ENCODE measurements at places on chromosomes 3 and 15.
A peak's percentile ranks its signal among the peaks of the same experiment; 100 is the strongest.

GRCh38 chr15:64774037-64774628 lies 1.3 kb downstream of the RBPMS2 start:
- DNase-seq: no peak

- DNase-seq: no peak
Measured at GRCh38 chr3:66904336-66904735, 93.8 kb upstream of the KBTBD8 start.

GRCh38 chr15:59206623-59207183 lies at the start of gene LDHAL6B:
Gene LDHAL6B, plus strand, starts transcription at chr15:59206843. Its CDS starts 98 bp downstream, at chr15:59206941.
- DNase-seq: no peak

- peak; percentile 92 for DNase-seq
Measured at GRCh38 chr3:183447206-183448001, 19.0 kb upstream of the MCF2L2 start.

- DNase-seq: no peak
Measured at GRCh38 chr3:22361521-22361920, 610.5 kb upstream of the ZNF385D start.

DNA sequence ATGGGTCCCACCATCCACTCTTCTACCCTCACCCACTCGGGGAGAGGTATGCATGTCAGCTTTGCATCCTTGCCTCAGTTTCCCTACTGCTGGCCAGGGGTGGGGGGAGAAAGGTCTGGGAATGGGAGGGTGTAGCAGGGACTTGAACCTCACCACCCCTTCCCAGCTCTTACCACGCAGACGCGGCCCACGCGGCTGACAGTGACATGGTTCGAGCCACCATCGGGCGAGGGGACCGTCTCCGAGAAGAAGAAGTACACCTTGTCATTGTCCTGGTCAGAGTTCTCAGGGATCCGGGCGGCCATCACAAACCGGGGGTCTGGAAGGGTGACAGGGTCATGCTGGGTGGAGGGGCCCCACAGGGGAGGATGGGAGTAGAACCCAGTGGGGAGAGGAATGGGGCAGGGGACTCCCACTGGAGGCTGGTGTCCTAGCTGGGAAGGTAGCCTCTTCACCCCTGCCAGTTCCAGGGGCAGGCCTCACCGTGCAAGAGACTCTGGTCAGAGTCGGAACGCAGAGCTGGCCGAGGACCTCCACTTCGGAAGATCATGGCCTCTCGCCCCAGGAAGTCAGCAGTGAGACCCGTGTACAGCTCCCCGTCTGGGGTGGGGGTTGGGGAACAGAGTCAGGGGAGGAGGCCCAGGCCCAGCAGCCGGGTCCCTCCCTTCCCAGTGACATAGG lies 3.7 kb downstream of the SEMA3G start:
- DNase-seq: no peak

DNA sequence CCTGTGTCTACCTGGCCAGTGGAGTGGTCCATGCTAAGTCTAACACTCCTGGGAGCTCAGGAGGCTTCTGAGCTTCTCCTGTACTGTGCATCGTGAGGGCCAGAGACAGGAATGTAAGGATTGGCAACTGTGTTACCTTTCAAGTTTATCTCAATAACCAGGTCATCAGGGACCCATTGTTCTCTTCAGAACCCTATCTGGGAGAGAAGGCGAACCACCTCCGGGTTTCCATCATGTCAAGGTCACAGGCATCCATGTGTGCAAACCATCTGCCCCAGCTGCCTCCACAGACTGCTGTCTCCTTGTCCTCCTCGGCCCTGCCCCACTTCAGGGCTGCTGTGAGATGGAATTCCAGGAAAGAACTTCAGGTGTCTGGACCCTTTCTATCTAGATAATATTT lies 5.9 kb downstream of the ANKRD63 start:
- DNase-seq: no peak

Measured in body of pancreas (tissue), 4 donors.